ENCODE measurements at places on chromosomes 11 and 22.

- DNase-seq, result no peak
Measured at GRCh38 chr11:132409573-132410355, 1039.3 kb downstream of the NTM start.

DNA sequence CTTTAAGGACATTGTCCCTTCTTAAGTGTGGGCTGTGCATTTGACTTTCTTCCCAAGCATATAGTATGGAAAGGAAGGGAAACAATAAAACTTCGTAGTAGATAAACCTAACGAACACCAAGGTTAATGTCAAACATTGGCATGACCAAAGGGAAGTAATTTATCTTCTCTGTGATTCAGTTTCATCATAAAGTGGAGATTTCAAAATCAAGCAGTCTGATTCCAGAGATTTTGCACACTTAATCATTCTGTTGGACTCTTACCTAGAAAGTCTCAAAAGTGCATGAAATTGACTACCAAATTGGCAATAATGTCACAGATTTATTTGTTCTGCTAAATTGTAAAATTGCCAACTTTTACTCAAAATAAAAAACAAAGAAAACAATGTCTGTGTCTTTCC lies 559.7 kb downstream of the JRKL start:
- no peak for DNase-seq

GRCh38 chr11:70612459-70613141 lies 214.3 kb downstream of the CTTN start:
- DNase-seq, result no peak

DNA sequence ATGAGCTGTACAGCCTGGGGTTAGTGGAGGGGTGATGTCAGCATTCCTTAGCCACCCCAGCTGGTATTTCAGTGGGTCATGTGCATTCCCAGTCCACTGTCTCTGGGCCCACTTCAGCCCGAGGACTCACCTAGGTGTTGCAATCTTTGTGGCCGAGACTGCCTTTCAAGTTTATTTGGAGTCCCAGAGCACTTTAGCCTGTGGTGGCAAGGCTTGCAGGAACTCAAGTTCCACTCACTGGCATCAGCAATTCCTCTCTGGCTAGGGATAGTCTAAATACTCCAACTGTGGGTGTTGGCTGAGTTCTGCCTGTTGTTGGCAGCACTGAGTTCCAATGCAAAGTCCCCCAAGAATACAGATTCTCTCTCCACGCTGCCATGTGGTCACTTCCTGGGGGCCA lies 191.6 kb upstream of the PGR start:
- DNase-seq, result no peak

Measured in RWPE1 (cell line).